Upper lobe of left lung (tissue), 6 donors: ENCODE measurements at places on chromosomes 3 and 15.

- peak; percentile 62 for DNase-seq
These were observed 35.2 kb downstream of the SLC6A20 start for GRCh38 chr3:45760878-45761711.

DNA sequence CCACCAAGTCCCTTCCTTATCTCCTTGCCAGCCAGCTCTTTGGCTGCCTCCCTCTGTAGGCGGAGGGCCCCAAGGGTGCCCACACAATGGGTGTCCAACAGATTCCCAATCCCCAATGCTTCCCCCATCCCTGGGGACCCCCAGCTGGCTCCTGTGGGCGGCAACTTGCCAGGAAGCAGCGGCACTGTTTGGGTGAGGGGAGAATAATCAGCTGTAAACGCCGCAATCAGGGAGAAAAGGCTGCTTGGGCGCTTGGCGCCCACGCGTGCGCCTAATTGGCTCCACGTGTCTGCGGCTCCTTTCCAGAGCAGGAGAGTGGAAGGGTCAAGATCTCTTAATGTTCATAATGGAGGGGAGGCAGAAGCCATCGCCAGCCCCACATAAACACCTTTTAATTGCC, 67.9 kb upstream of the TMEM115 start:
- no peak for DNase-seq

GRCh38 chr3:119362010-119362409, 67.8 kb downstream of the ARHGAP31 start:
- DNase-seq: no peak

DNA sequence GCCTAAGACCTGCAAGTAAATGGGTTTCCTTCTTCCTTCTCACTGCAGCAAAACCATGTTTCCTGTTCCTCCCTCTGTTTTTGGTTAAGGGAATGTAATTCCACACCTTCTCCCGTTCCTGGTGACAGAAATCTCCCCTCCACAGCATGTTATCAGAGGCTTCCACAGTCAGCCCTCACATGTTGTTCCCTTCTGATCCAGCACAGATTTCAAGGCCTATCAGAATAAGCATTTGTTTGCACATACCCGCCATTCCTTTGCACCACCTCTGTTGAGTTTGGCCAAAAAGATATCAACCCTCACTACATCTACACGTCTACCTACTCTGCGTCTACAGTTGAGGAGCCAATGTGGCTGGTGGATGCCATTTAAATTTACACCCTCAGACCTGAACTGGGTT, 113.9 kb upstream of the GRM7 start:
- DNase-seq: no peak

GRCh38 chr3:52403271-52403841, 41.5 kb downstream of the SEMA3G start:
- no peak for DNase-seq

GRCh38 chr15:50519740-50520425, 26.6 kb downstream of the USP50 start:
- no peak for DNase-seq
